Iris pigment epithelial cell (primary cell): ENCODE measurements at places on chromosomes 4 and X.

DNA sequence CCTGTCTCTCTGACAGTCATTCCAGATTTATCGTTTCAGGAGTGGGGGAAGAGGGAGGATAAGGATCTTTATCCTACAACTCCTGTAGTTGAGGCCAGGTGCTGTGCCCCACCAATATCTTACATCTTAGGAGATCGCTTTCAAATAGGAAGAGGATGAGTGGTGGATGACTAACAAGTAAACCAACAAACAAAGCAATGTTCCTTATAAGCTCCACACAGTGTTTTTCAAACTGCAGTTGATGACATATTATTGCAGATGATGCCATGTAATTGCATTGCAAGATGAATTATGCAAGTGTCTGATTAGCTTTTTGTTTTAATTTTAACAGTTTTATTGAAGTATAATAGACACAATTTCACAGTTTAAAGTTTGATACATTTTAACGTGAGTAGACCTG, 35.8 kb upstream of the TMEM164 start:
- peak; percentile 41 for DNase-seq

GRCh38 chr4:119865389-119865788, 201.3 kb downstream of the MAD2L1 start:
- no peak for DNase-seq

GRCh38 chr4:36761607-36762006, 480.2 kb downstream of the DTHD1 start:
- DNase-seq, result no peak

- DNase-seq, result no peak
Observed at GRCh38 chr4:125522992-125523391, 208.2 kb downstream of the FAT4 start.

DNA sequence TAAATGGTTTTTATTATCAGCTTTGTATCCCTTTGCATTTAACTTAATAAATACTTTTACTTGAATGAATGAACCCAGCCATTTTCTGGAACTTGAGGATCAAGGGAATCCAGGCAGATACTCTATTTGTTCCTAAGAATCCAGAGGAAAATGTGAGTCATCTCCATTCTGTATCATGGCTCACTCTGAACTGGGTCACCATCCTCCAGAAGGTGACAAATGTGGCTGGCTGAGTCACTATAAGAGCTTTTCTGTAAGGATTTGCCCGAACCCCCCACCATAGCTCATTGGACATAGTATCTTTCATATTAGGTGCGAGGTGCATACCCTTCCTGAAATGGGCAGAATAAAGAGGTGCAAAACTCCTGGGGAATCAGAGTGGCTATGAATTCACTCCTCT, 25.8 kb downstream of the RTL9 start:
- DNase-seq, result peak; percentile 53
